GDM1 (cell line): ENCODE measurements at places on chromosomes 5 and 9.

DNA sequence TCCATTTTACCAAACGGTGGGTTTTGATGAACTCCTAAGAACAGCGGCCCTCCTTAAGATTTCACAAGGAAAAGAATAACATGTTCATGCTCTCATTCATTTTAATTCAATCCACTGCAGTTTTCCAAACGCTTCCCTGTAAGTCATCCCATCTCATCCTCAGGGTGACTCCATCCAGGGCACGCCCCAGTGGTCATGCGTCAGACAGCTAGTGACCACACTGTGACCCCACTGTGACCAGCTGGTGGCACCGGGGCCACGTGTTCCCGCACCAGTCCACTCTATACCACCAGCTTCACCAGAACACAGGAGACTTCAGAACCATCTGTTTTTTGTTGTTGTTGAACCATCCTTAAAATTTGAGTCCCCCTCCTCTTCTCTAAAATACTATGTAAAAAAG, 14.3 kb downstream of the ATPSCKMT start:
- DNase-seq = no peak

DNA sequence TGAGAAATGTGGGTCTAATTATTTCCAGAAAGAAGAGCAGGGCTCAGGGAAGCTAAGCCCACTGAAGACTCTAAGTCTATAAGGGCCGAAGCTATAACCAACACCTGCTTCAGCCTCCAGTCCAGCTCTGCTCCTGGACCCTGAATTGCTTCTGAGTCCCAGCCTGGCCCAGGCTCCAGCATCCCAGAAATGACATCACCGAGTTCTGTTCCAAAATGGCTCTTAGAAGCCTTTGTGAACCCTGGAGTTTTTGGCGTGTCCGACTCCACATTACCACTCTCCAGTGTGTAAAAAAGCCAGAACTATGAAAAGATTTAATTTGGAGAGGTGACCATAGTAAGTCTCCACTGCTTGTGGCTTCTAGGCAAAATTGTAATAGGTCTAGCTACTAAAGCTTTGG, 289.9 kb downstream of the SLIT3 start:
- DNase-seq = no peak

DNA sequence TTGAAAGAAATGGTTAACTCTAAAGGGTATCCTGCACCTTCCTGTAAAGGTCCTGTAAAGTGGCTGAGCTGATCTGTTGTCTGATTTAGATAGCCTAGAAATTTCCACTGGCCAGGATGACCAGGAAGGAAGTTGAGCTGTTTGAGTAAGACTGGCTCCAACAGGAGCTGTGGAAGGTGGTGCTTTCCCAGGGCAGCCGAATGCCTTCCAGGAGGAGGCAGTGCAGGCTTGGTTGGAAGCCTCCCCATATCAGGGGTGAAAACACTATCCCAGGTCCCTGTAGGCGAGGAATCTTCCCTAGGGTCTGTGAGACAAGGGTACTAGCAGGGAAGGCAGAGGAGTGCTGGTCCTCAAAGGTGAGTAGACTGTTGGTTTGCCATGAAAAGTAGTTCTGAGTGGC, 98.4 kb downstream of the LIX1 start:
- no peak for DNase-seq

GRCh38 chr9:132644251-132644650, 25.5 kb downstream of the DDX31 start:
- peak; percentile 2 for DNase-seq

GRCh38 chr5:110913221-110913620, 158.3 kb upstream of the TSLP start:
- no peak for DNase-seq

GRCh38 chr9:122498883-122499288, 11.7 kb upstream of the OR1J2 start:
- DNase-seq = peak; percentile 3

DNA sequence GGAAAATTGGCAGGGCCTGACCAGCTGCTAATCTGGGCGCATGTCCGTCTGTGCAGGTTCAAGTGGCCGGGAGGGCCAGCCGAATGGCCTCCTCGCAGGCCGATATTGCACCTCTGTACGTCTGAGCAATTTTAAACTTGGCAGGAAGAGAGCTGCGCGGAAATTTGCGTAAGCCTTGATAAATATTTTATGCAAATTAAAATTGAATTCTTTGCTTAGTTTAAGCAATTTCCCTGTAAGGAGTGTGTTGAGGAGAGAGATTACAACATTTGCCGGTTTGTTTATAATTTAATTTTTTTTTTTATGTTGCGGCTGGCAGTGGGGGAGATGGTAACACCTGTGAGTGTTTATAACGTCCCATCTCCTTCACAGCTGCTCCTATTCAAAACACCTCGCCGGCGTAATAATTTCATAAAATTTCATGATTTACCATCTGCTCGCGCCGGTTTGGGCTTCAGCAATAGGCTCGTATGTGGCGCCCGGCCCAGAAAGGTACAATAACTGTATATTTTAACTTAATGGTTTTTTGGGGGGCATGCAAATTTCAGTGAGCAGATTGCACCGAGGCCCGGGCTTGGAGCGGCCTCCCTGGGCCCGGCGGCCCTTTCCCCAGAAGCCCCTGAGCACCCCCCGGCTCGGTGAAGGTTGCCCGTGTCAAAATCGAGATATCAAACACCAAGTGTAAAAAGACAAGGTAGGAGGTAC, 269.4 kb upstream of the MVB12B start:
- DNase-seq = no peak

DNA sequence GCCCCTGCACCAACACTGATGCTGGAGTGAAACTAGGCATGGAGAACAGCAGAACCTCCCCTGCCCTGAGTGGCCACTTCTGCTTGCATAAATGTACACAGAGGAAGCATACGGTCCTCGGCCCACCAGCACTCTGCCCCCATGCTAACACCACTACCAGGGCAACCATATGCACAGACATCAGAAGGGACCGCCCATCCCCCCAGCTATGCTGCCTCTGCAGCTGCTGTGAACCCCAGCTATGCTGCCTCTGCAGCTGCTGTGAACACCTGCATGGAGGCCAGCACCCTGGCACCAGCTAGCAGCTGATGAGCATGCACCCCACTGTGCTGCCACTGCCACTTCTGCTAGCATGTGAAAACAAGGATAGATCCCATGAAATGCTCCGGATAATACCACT, 250.3 kb downstream of the TUSC1 start:
- DNase-seq = no peak

DNA sequence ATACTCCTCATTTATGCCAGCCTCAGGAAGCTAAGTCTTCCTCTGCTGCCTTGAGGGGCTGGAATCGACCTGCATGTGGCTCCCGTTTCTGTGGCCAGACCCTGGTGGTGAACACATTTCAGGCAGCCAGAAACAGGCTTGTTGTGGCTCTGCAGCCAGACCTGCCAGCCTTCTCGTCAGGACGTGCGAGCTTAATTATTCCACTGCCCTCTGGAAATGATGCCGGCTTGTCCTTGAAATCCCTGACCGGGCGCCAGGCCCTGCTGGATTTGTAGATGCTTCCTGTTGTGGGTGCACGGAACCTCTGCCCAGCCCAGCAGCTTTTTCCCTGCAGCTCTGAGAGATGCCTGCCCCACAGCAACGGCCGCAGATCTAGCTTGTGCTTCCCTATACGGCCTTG, 41.6 kb downstream of the PDZD2 start:
- no peak for DNase-seq

DNA sequence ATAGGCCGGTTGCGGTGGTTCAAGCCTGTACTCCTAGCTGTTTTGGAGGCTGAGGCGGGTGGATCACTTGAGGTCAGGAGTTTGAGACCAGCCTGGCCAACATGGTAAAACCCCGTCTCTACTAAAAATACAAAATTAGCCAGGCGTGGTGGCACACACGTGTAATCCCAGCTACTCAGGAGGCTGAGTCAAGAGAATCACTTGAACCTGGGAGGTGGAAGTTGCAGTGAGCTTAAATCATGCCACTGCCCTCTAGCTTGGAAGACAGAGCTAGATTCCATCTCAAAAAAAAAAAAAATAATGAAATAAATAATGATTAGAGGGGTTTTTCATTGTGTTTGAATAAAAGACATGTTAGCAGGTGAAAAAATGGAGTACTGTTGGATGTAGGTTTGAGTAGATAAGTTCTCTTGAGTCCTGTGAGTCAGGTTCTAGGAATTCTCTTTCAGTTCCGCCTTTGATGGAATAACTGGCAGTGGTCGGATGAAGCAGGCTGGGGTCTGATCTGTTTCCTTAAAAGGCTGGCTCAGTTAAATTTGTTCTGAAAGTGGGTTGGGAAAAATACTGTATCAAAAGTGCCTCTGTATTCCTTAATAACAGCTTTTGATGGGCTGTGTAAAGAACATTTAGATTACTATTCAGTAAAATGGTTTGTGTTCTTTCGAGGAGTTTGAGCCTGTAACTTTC, 73.2 kb downstream of the AOPEP start:
- no peak for DNase-seq

DNA sequence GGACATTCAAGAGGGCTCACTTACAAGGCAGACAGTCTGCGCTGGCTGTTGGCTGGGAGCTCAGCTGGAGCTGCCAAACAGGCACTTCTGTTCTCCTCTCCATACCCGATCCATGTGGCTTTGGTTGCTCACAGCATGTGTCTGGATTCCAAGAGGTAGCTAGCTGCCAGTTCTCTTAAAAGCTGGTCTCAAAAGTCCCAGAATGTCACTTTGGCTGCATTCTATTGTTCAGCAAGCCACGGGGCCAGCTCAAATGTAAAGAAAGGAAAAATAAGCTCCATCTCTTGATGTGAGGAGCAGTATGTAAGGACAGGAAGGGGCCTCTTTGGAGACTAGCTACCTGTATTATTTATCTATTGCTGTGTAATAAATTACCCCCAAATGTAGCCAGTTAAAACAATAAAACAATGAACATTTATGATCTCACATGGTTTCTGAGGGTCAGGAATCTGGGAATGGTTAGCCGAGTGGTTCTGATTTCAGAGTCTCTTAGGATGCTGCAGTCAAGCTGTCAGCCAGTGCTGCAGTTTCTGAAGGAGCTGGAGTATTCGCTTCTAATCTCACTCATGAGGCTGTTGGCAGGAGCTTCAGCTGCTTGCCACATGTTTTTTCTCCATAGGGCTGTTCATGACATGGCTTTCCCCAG, 112.7 kb upstream of the CLINT1 start:
- DNase-seq = no peak

- no peak for DNase-seq
These were observed 180.9 kb upstream of the SLC24A2 start for GRCh38 chr9:19969721-19970120.

DNA sequence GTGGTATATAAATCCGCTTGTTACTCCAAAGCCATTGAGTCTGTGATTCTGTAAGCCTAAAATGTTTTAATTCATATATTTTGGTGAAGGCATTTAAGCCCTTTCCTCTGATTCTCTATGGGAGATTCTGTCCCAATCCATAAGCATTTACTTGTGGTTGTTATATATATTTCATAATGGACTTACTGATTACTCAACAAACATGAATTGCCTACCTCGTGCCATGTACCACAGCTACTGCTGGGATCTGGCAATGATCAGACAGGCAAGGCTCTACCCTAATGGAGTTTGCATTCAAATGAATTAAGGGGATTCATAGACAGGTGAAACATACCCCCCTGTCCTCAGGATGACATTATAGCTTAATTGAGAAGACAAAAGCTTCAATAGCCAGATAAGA, 54.5 kb downstream of the C9orf152 start:
- no peak for DNase-seq

DNA sequence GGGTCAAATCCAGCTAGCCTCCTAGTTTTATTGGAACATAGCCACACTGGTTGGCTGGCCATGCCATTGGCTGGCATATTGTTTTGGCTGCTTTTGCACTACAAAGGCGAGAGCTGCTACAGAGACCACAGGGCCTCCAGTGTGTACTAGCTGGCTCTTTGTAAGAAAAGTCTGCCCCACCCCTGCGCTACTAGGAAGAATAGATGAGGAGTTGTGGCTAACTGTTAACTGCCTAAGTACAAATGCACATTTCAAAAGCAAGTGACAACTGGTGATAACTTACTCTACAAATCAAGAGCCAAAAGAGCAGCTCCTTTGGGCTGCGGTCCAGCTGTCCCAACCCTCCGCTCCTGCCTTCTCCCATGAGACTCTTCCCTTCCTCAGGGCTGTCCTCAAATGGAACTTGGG, 63.9 kb downstream of the SERINC5 start:
- DNase-seq = no peak

DNA sequence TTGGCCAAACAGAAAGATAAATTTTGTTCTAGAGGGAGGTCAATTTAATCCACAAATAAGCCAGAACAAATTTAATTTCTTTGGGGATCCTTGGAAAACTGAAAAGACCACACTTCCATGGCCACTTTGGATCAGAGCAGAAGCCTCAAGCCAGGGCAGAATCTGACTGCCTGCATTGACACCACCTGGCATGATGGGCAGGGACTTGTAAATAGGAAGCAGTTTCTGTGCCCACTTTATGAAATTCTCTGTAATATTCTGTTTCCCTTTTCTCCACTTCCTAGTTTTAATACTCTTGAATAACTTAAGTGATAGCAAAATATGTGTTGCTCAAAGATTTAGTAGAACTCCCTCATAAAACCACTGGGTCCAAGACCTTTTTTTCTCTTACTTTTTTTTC, 6.7 kb upstream of the TMEM252 start:
- no peak for DNase-seq

GRCh38 chr5:3317051-3317795, 278.4 kb upstream of the IRX1 start:
- no peak for DNase-seq

GRCh38 chr9:129806061-129806460, 3.1 kb downstream of the TOR1B start:
- peak; percentile 21 for DNase-seq

DNA sequence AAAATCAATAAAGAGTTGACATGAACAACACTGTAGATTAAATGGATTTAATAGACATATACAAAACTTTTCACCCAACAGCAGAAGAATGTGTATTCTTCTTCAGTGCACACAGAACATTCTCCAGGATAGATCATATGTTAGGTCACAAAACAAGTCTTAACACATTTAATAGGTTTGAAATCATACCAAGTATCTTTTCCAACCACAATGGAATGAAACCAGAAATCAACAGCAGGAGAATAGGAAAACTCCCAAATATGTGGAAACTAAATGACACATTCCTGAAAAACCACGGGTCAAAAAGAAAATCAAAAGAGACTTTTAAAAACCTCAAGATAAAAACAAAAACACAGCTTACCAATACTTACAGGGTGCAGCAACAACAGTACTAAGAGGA, 790.1 kb upstream of the ZNF608 start:
- DNase-seq = no peak

GRCh38 chr9:131674425-131675421, 65.2 kb downstream of the RAPGEF1 start:
- no peak for DNase-seq

DNA sequence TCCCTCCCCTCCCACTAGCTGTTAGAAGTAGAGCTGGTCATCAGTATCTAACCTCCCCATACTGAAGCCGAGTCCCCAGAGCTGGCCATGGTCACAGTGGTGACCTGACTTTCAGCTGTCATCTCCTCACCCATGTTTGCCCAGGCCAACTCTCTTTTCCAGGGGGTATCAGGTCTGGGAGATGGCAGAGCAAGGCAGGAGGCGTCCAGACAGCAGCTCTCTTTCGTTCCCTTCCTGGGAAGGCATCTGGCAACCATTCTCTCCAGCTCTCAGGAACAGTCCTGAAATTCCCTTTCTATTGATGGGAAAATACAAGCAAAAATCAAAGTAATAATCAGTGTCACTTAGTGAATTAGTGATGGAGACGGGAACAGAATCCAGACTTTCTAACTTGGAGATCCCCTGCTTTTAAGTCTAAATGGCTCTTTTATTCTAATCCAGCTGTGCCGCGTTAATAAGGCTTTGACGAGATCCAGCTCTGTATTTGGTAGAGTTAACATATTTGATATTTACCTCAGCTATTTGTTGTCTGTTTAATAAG, 21.3 kb upstream of the AOPEP start:
- no peak for DNase-seq
